ENCODE measurements at places on chromosomes 3 and 15.

DNA sequence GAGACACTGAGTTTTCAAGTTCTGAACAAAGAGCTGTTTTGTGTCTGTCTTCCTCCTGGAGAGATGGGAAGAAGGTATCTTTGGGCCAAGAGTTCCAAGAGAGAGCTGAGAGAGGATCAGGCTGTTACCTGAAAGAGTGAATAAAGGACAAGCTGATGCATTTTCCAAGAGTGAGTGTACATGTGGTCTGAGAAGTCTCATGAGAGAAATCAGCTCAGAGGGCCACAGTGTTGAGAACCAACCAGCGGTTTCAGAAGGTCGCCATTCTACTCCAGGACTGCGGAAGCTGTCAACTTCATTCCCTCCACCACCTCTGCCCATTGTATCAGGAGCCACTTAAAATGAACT lies 42.7 kb upstream of the PPP2R3A start:
- no peak for DNase-seq

DNA sequence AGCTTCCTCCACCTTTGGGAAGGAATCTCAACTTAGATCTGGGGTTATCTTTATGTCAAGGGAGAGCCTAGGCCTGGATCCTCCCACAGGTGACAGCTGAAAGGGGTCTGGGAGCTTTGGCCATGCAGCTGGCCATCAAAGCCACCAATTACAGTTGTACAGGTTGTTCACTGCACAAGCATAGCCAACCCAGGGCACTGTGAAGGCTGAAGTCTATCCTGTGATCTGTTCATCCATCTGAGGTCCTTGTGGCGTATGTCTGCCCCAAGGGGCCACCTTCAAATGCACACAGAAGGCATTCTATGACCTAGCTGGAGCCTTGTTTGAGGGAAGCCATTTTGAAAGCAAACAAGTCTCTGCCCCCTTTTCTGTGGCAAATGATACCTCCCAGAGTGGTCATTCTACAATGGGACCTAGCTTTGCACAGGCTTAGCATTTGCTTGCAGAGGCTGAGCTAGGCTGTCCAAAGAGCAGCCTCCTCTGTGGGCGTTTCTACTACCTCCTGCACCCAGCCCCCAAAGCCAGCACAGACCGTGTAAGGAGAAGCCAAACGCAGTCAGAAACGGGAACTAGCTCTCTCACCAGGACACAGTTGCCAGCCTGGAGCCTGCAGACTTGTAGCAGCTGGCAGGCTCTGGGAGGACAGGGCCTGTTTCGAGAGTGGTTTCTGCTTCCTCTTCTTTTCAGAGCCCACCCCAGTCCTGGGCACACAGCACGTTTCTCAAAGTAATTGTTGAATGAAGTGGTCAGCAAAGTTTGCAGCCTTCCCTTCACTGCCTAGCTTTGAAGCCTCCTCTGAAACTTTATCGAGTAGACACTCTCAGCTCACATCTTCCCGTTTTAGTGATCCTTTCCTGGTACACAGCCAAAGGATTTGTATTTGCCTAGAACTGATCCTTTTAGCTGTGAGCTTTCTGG lies 157.3 kb upstream of the SMAD3 start:
- DNase-seq: no peak

GRCh38 chr3:120203016-120203415 lies 82.0 kb downstream of the GPR156 start:
- no peak for DNase-seq

DNA sequence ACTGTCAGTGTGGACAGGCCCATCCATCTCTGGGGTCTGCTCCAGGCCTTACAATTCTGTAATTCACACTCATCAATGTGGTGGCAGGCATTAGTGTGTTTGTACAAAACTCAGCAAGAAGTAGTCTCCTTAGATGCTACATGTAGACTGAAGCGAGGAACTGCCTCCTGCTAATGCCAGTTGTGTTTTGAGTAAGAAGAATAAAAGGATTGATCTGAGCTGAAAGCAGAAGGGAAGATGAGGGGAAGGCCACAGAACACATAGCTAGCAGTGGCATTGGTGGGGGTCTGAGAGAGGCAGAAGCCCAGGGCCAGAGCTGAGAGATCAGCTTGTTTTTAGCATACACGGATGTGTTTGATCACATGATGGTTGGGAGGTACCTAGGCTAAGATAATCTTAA lies 144.1 kb downstream of the TIGIT start:
- DNase-seq: no peak

- no peak for DNase-seq
These were observed 164.8 kb upstream of the NUDT16 start for GRCh38 chr3:131216801-131217200.

DNA sequence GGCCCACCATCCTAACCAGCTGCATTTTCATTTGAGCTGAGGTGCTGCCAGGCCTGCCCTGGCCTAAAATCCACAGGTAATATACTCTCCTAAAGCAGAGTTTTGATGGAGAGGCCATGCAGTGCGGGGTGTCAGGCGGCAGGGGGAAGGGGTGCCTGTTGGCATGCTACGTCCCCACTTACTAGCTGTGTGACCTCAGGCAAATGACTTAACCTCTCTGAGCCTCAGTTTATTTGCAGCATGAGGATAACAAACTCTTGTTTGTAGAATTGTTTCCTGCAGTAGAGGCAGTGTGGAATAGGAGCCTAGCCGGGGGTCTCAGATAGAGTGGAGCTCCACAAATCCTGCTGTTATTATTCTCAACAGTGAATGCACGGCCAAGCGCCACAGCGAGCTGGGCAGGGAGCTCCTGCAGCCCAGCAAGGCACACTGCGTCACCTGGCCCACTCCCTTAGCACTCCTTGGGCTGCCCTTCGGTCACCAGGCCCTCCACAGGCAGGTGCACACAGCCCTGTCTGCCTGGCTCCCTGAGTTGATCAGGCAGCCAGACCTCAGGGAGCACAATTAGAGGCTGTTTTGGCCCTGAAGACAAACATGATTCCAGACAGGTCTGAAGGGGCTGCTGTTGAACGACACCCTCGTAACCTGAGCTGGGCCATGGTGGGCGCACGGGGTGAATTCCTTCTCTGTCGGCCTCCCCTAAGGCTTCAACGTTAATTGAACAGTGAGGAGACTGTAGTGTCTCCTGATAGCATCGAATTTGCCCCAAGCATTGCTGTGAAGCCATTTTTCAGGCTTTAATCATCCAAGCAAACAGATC lies 248.8 kb upstream of the LYSMD4 start:
- no peak for DNase-seq

- no peak for DNase-seq
These were observed 28.6 kb upstream of the ST8SIA2 start for GRCh38 chr15:92365084-92365483.

GRCh38 chr3:79246875-79247724 lies 520.7 kb downstream of the ROBO1 start:
- no peak for DNase-seq

DNA sequence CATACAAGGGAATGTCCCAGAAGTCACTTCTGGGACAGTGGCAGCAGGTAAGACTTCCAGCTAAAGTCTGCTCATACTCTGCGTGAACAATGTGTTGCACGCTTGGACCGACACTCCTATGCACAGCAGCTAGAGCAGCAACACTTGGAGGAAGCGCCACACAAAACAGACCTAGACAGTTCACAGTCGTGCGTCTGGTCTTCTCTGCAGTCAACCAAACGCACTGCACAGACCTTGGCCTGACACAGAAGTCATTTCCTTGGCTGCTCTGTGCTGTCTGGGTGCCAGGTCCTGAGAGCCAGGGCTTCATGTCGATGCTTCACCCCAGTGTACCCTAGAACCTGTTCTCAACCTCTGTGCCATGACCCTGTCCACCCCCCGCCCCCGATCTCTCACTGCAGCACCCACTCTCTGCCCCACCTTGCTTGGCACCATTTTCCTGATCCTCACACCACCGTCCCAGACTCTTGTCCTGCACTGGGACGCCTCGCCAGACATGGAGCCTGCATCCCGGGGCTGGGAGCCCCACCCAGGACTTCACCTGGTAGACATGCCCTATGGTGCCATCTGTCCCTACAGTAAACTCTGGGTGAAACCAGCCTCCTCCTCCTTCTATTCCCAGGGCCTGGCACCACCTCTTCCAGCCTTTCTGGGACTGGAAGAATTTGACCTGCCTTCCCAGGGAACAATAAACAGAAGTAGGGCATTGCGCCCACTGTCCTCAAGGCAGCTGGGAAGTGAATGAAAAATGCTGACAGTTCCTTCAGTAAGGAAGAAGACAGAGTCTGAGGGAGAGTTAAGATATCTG lies 3.1 kb downstream of the ATP10A start:
- DNase-seq: peak; percentile 44

GRCh38 chr3:57627976-57628375 lies 30.8 kb upstream of the ARF4 start:
- no peak for DNase-seq

All from activated effector memory CD4-positive, alpha-beta T cell treated with Interleukin-2 at 50 U/mL for 16 hours (primary cell).